ENCODE measurements at places on chromosomes 1 and 21.

GRCh38 chr21:29511096-29511495 lies 212.4 kb downstream of the BACH1 start:
- no peak for DNase-seq

GRCh38 chr21:37074197-37074510 lies 1.1 kb downstream of the TTC3 start:
- DNase-seq, result no peak

- no peak for DNase-seq
Observed at GRCh38 chr1:88891951-88892340, 579 bp upstream of the GTF2B start.

DNA sequence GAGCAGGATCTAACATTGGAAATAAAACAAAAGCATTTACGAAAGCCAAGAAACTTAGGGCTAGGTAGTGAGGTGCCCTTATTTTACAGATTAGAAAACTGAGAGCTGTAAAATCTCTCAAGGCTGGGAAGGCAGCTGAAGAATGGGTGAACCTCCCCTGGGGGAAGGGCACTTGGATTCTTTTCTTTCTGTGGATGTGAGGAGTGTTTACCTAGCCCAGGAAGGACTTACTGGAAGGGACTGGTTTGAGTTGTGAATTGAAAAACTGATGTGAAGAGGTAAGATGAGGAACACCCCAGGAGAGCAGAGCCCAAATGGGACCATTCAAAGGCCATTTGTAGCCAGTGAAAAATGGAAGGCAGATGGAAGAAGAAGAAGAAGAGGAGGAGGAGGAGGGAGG lies 74.7 kb upstream of the NGF start:
- no peak for DNase-seq

All from SIG-M5 (cell line).